Thoracic aorta (tissue), 2 donors: ENCODE measurements at places on chromosomes 12 and 14. TPM values are rescaled to one million over a fixed set of nuclear protein-coding genes. Genes with fewer than 3 reads are reported as not detected.

Gene PNN
- 33.0 TPM for total RNA-seq

DNA sequence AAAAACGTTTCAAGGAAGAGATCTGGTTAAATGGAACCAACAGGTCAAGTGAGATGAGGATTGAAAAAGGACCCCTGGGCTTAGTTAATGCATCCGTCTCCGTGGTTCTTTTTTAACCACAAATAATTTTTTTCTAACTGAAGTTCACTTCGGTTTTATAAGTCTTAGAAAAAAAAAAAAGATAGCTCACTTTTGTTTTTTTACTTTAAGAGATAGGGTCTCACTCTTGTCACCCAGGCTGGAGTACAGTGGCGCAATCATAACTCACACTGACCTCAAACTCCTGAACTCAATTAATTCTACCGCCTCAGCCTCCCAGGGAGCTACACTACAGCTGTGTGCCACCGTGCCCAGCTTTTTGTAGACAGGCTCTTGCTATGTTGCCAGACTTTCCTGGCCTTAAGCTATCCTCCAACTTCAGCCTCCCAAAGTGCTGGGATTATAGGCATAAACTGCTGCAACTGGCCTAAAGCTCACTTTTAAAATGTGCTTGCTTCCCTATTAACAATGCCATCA, 11.8 kb downstream of the HNRNPC start:
- peaks cover 75% of the 10 kb centered on the region for H3K4me1 ChIP-seq
- H3K36me3 ChIP-seq, result peaks cover 32% of the 10 kb centered on the region

- no peak overlapping the region for H3K27ac ChIP-seq
- no peak overlapping the region for H3K4me3 ChIP-seq
- H3K36me3 ChIP-seq, result no peaks in the 10 kb centered on the region
- H3K4me1 ChIP-seq, result no peaks in the 10 kb centered on the region
- H3K27me3 ChIP-seq, result no peaks in the 10 kb centered on the region
These were observed 145.0 kb downstream of the WIF1 start for GRCh38 chr12:64976131-64976530.

DNA sequence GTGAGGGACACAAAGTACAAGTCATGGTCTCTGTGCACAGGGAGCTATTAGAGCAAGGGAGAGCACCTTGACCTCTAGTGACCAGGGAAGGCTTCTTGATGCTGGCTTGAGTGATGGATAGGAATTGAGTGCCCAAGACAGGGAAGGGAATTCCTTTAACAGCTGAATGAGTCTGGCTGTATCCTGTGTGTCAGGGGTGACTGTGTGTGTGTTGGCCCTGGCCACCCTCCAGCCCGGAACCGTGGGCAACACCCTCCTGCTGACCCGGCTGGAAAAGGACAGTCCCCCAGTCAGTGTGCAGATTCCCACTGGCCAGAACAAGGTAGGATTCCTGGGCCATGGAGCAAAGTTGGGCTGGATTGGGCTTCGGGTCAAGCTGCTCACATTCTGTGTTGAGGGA, 5.5 kb upstream of the PFDN5 start:
- H3K4me3 ChIP-seq, result no peak overlapping the region
- H3K27me3 ChIP-seq, result no peaks in the 10 kb centered on the region
- no peak overlapping the region for H3K27ac ChIP-seq
- H3K36me3 ChIP-seq, result no peaks in the 10 kb centered on the region

DNA sequence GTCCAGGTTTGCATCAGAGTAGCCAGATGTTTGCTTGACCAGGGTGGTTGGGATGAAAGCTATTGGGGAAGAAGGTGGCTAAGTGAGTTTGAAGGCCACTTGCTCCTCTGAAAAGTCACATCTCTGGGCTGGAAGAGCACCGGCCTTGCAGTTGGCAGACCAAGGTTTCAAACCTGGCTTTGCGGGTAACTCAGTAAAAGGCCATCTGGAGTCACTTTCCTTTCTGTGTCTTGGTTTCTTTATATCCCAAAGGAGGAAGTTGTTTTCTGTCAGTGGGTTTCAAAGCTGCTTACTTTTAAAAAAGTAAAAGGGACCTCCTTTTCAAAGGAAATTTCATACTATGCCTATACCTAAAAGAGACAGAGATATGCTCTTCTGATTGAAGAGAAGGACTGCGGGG, 26.2 kb upstream of the CMA1 start:
- no peaks in the 10 kb centered on the region for H3K36me3 ChIP-seq
- H3K27ac ChIP-seq, result no peak overlapping the region
- no peak overlapping the region for H3K4me3 ChIP-seq

GRCh38 chr12:113086249-113087164, 30.0 kb downstream of the DTX1 start:
- no peak overlapping the region for H3K4me3 ChIP-seq
- no peaks in the 10 kb centered on the region for H3K36me3 ChIP-seq
- no peaks in the 10 kb centered on the region for H3K27me3 ChIP-seq
- DNase-seq, result no peak
- H3K27ac ChIP-seq, result no peak overlapping the region
